ENCODE measurements at places on chromosomes 5 and 9.

GRCh38 chr5:58852566-58852965, 269.7 kb downstream of the RAB3C start:
- no peak for DNase-seq

GRCh38 chr5:131303537-131303936, 39.7 kb downstream of the CDC42SE2 start:
- DNase-seq, result no peak

DNA sequence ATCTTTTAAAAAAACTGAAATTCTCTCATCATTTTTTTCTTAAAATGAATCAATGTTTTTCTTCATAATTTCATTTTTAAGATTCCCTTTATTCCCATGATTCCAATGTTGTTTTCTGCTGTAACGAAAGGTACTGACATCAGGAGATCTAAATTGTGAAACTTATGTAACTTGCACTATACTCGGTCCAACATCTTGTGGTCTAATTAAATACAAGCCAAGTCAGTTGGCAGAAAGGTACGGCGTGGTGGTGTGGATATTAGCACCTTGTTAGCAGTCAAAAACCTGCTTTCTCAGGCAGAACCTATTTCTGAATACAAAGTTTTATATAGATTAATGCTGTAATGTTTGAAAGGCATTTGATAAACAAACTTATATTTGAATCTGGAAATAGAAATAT, 20.1 kb downstream of the RORB start:
- no peak for DNase-seq

GRCh38 chr9:91033797-91034196, 232.2 kb downstream of the SYK start:
- no peak for DNase-seq

GRCh38 chr9:22119522-22120158, 110.5 kb upstream of the CDKN2B start:
- DNase-seq, result no peak

- DNase-seq, result no peak
Observed at GRCh38 chr5:116771466-116772151, 197.0 kb upstream of the SEMA6A start.

GRCh38 chr5:10631316-10631996, 67.6 kb downstream of the ANKRD33B start:
- DNase-seq, result no peak

DNA sequence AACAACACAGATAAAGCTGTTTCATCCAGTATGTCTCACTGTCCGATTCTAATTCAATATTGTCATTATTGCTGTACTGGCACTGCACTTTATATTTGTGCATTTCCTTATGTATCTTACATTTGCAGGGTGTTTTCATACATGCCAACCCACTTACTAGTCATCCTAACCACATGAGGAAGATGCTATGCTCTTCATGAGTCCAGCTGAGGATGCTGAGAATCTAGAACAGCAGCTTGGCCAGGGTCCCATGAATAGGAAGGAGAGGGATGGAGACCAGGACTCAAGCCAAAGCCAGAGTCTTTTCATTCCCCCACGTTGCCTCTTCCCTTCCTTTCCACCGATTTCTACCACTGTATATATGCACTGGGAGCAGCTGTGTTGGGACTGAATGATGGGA, 292.8 kb upstream of the KLF4 start:
- peak; percentile 15 for DNase-seq

GRCh38 chr9:93451849-93452709, 594 bp downstream of the FAM120A start:
- peak; percentile 43 for DNase-seq

GRCh38 chr9:37944266-37944650, 40.3 kb upstream of the SLC25A51 start:
- DNase-seq, result no peak

DNA sequence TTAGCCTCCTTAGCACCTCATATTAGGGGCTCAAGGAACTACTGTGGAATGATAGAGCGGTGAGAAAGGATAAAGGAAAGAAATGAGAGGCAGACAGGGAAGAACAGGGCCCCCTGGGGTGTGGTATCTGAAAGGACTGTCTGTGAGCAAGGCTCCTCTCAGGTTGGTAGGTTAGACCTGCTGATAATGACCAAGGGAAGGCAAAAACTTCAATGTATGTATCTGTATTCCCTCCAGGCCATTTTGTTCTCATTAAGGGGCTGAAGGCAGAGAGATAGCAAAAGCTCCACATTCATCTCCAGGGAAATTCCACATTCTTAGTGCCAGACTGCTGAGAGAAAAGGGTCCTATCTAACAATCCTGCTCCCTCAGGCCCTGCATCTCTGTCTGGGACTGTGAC, 28.6 kb downstream of the TRIM32 start:
- DNase-seq, result no peak
